ENCODE measurements at places on chromosomes 4 and X.
A peak's percentile ranks its signal among the peaks of the same experiment; 100 is the strongest.

GRCh38 chrX:44937606-44938005 lies 64.6 kb downstream of the KDM6A start:
- no peak for DNase-seq

- no peak for DNase-seq
These were observed 1.9 kb downstream of the FOXP3 start for GRCh38 chrX:49262603-49263002.

- no peak for DNase-seq
These were observed 14.6 kb downstream of the SH3RF1 start for GRCh38 chr4:169256101-169256612.

- no peak for DNase-seq
These were observed 112.4 kb upstream of the ELOVL6 start for GRCh38 chr4:110310795-110311194.

GRCh38 chrX:139113708-139114107 lies 402.2 kb upstream of the FGF13 start:
- DNase-seq = no peak

GRCh38 chr4:168451331-168451730 lies 29.0 kb downstream of the DDX60L start:
- no peak for DNase-seq

DNA sequence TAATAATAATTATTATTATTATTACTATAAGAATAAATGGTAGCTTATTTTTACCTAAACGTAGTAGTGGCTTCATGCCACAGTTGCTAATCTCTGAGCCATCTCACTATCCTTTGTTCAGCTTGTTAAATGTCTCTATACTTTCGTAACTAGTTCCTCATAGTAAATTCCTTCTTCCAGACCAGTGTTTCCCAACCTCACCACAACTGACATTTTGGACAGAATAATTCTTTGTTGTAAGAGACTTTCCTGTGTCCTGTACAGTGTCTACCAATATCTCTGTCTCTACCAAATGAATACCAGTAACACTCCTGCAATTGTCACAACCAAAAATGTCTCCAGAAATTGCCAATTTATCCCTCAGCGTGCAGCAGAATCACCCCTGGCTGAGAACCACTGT lies 1040.9 kb downstream of the DMD start:
- no peak for DNase-seq

DNA sequence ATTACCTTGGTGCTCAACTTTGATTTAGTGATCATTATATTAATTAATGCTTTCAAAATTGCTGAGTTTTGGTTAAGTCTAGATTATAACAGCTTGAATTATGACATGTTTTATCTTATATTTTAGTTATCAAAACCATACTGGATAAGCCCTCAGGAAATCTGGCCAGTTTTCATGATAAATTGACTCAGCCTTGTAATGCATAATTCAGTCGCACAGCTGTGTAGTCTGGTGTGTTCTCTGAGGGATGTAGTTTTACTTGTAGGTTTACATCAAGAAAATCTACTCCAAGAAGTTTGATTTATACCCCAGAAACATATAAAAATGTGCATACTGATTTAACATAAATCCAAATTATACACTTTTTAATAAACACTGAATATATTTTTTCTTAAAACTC lies 477.5 kb downstream of the SPRY1 start:
- DNase-seq = no peak

- DNase-seq = no peak
These were observed 3.4 kb upstream of the ATP11C start for GRCh38 chrX:139936259-139936658.

GRCh38 chr4:108199881-108200280 lies 31.1 kb upstream of the LEF1 start:
- DNase-seq = no peak

- DNase-seq = no peak
These were observed 235.9 kb downstream of the SHOX start for GRCh38 chrX:866441-866990.

DNA sequence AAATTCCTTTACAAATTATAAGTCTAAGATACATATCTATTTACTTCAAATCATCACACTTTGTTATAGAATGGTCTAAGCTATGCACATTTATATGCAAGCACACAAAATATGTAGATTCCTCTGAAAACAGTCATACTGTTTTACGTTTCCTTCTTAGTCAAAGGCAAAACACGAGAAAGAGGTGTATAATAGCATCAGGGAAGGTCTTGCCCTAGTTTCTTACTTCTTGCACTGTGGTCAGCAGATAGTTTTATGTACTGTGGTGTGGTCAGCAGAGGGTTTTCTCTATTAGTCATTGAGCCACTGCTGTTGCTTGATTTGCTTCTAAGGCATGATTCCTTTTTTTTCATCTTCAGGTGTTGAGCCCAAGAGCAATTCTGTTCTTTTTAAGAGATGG lies 117.7 kb downstream of the ADAM29 start:
- DNase-seq = peak; percentile 28

- peak; percentile 2 for DNase-seq
These were observed 624.1 kb upstream of the GNPDA2 start for GRCh38 chr4:45350438-45350837.

DNA sequence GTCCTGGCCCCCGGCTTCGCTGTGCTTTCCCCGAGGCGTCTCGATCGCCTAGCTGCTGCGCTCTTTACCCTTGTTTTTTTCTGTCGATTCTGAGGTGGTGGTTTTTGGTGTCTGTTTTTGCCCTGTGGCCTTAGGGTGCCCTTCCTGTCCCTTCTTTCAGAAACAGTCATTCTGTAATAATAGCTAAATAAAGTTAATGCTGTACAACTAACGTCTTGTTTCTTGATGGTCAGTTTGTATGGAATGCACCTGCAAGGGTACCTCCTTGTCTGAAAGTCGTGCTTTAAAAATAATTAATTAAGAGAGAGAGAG lies 686 bp downstream of the FIP1L1 start:
- no peak for DNase-seq
